ENCODE measurements at places on chromosomes 3 and 15. TPM values are rescaled to one million over a fixed set of nuclear protein-coding genes. Genes with fewer than 3 reads are reported as not detected.

The UQCC5 gene
- total RNA-seq = 7.7 TPM

The ADAMTS7 gene
- total RNA-seq = 17.4 TPM

The CYP8B1 gene
- total RNA-seq = not detected

The GPR171 gene
- not detected for total RNA-seq

The ARHGEF26 gene
- total RNA-seq = 1.7 TPM

All from fibroblast of villous mesenchyme (primary cell).